ENCODE measurements at places on chromosomes 16 and 17. TPM values are rescaled to one million over a fixed set of nuclear protein-coding genes. Genes with fewer than 3 reads are reported as not detected.

DNA sequence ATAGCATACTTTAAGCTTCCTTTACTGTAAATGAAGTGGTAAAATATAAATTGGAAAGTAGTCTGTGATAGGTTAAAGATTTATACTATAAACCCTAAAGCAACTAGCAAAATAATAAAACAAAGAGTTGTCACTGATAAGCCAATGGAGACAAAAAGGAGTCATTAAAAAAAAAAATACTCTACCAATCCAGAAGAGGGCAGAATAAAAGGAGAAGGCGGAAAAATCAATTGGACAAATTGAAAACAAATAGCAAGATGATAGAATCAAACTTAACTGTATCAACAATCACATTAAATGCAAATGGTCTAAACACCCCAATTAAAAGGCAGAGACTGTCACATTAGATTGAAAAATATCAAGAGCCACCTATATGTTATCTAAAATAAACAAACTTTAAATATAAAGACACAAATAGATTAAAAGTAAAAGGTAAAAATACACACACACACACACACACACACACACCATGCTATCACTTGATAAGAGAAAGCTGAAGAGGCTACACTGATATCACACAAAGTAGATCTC lies 71.8 kb downstream of the CACNG1 start:
- DNase-seq, result no peak

The ITGA2B gene
- polyA plus RNA-seq, result 4.0 TPM

GRCh38 chr17:45221081-45222013 lies at the start of gene FMNL1:
TSS of gene FMNL1 (plus strand) at chr17:45221885. CDS start at chr17:45222125, 240 bp downstream.
- no peak for DNase-seq

The GAS2L2 gene
- polyA plus RNA-seq, result 0.05 TPM

DNA sequence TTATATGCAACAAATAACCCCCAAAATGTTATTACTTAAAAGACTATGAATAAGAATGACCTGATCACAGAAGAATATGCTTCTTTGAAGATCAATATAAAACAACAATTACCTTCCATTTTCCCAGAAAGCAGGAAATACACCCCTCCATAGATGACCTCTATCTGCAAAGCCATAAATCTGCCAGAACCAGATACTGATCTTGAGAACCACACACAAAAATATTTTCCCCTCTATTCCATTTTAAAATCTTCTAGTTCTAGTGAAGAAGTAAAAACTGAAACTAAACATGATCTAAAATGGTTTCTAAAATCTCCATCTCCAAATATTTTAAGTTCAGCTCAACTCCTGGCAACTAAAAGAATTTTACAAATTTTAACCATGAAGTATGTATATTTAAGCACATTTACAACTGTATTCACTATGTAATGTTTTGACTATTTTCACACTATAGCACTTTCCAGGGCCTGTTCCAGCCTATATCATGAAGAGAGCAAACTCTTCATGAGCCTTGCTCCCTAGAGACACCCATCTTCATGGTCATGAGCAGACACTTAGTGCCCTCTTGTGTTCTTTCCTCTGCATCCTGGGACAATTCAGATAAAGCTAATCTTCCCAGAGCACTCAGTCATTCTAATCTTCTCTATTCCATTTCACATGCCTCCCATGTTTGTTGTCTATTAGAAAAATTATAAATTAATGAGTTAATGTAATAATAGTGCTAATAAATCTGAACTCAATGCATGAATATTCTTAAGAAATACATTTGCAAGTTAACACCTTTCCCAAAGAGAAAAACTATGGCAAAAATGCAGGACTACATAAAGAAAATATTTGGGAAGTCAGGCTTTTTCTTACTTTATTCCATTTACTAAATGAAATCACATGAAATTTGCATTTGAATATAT lies 87.0 kb downstream of the HELZ start:
- DNase-seq, result no peak

- DNase-seq, result no peak
Measured at GRCh38 chr16:48250520-48251278, 3.4 kb upstream of the ABCC11 start.

GRCh38 chr17:28760601-28761562 lies 17.1 kb downstream of the TRAF4 start:
- DNase-seq, result no peak

The ELMO3 gene
- 4.8 TPM for polyA plus RNA-seq

DNA sequence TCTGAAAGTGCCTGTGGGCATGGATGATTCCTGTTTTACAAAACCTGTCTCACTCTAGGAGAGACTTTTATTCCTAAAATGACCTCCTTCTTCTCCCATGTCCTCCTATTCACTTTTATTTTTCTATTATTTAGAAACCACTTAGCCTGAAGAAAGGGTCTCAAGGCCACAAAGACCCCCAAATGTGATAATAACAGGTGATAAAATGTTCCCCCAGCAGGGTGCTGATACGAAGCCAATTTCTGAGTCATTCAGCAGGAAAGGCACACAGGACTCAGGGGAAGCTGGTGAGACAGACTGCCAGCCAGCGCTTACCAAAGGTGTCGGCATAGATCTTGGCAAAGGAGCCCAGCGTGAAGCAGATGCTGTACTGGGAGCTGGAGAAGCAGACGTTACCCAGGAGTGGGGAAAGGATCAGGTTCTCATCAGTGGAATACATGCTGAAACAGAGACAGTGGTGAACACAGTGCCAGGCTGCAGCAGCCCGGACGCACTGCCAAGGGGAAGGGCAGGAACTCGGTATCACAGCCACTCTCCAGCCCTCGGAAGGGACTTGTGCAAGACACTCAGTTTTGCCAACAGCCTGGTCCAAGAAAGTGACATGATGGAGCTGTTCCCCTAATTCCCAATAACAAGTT lies 24.6 kb downstream of the HIGD1B start:
- no peak for DNase-seq

The ABI3 gene
- 6.5 TPM for polyA plus RNA-seq

The KRT15 gene
- polyA plus RNA-seq, result 0.68 TPM

- DNase-seq, result no peak
Measured at GRCh38 chr16:80277182-80277581, 263.6 kb upstream of the DYNLRB2 start.
